ENCODE measurements at places on chromosomes 4 and X. TPM values are rescaled to one million over a fixed set of nuclear protein-coding genes. Genes with fewer than 3 reads are reported as not detected.

- DNase-seq: no peak
Observed at GRCh38 chrX:70171624-70172023, 5.7 kb upstream of the DGAT2L6 start.

GRCh38 chr4:40672528-40673522 is 43.2 kb upstream of the RBM47 start:
- no peak for DNase-seq

Gene SPANXN3
- not detected for total RNA-seq

Gene GIMD1
- not detected for total RNA-seq

Gene FAM53A
- total RNA-seq: 5.1 TPM

Measured in thoracic aorta (tissue), 2 donors.